Sigmoid colon (tissue), 7 donors: ENCODE measurements at places on chromosomes 12 and 14. TPM values are rescaled to one million over a fixed set of nuclear protein-coding genes. Genes with fewer than 3 reads are reported as not detected.

The AKAP6 gene
- 41.7 TPM for total RNA-seq

The ASB2 gene
- 124 TPM for total RNA-seq

The SIX6 gene
- not detected for total RNA-seq

The CELA1 gene
- total RNA-seq: not detected

The FERMT2 gene
- total RNA-seq: 314 TPM

The DLST gene
- total RNA-seq: 72.4 TPM

The SERPINA10 gene
- total RNA-seq: not detected

The ATP5F1B gene
- total RNA-seq: 487 TPM

The ANKS1B gene
- total RNA-seq: 41.7 TPM

DNA sequence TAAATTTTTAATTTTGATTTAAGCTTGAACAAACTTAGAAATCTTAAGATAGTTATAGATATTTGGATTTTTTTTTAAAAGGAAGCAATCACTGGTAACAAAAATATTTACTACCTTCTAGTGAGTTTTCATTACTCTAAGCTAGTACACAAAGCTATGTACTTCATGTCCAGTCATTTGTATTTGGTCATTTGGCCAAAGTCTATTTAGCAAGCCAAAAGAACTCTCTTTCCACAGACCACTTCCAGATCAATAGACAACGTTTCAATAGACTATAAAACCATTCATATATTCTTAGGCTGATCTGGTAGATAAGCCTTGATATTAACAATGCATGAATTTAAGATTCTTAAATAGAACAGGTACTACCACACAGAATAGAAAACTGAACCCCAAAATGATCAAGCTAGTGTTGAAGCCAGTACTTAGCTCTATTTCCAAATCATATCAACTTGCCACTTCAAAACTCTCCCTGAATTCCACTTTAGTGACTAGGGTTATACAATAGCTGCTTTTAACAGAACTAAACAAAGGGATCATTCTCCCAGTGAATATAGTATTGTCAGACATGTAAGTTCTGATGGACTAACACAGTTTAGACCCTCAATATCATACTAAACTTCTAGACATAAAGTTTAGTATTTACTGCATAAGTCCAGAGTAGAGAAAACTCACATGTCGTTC, 21.7 kb downstream of the CAPRIN2 start:
- no peak overlapping the region for H3K27ac ChIP-seq
- H3K27me3 ChIP-seq: no peaks in the 10 kb centered on the region
- H3K36me3 ChIP-seq: no peaks in the 10 kb centered on the region

GRCh38 chr14:92135269-92135668, 13.5 kb downstream of the CPSF2 start:
- H3K27ac ChIP-seq: no peak overlapping the region
- peaks cover 28% of the 10 kb centered on the region for H3K36me3 ChIP-seq
- DNase-seq: no peak
- no peak overlapping the region for H3K4me3 ChIP-seq
- no peaks in the 10 kb centered on the region for H3K27me3 ChIP-seq

DNA sequence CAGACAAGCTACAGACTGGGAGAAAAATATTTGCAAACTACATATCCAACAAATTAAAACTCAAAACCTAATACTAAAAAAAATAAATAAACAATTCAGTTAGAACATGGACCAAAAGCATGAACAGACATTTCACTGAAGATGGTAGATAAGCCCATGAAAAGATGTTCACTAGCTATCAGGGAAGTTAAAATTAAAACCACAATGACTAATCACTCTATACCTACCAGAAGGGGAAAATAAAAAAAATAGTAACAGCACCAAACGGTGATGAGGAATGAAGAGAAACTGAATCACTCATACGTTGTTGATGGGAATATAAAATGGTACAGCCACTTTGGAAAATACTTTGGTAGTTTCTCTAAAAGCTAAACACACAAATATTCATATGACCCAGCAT, 31.1 kb upstream of the DHRS7 start:
- no peaks in the 10 kb centered on the region for H3K27me3 ChIP-seq
- no peak overlapping the region for H3K4me3 ChIP-seq
- no peak overlapping the region for H3K27ac ChIP-seq
- no peaks in the 10 kb centered on the region for H3K4me1 ChIP-seq
- DNase-seq: no peak

GRCh38 chr14:84432676-84433075, 1097.3 kb upstream of the FLRT2 start:
- H3K27me3 ChIP-seq: no peaks in the 10 kb centered on the region
- no peak overlapping the region for H3K4me3 ChIP-seq
- no peaks in the 10 kb centered on the region for H3K4me1 ChIP-seq
- no peak overlapping the region for H3K27ac ChIP-seq

- no peaks in the 10 kb centered on the region for H3K36me3 ChIP-seq
- DNase-seq: peak; percentile 94
- peak within 1 kb of the TSS; percentile 83 for H3K27ac ChIP-seq
- no peaks in the 10 kb centered on the region for H3K27me3 ChIP-seq
- H3K4me3 ChIP-seq: peak within 1 kb of the TSS; percentile 90
Measured at GRCh38 chr12:6914246-6914946, at the start of gene ENO2. Gene ENO2 (plus strand): TSS chr12:6914580. CDS start chr12:6915833, 1,253 bp downstream.

DNA sequence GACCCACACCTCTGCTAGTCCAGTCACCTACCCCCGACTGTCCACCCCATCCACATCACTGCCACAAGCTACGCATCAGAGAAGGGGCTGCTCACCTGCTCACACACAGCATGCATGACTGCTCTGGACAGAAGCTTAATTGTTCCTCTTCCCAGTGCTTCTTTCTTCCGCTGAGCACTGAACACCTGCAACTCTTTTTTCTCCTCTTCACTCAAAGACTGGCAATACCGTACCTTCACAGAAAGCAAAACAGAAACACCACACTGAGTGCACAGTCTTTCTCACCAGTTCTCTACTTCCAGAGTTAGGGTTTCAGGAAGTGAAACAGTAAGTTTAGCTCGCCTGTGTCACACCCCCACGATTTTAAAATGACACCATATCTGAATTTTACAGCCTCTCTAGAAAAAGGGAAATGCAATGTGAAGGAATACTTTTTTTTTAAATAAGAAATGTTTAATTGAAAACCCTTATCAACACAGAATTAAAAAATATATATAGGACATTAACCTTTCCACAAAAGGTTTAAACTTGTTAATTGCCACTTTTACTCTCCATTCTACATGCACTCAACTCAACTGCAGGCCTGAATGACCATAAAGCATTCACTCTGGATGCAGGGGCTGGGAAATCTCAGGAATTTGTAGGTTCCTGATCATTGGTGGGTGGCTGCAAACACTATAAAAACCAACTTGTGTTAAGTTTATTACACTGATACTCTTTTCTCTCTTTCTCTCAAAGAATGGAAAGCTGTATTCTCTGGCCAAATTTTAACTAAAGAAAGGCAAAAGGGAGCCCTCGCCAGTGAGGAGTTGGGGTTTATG, 120.0 kb downstream of the PRICKLE1 start:
- H3K27ac ChIP-seq: no peak overlapping the region
- H3K27me3 ChIP-seq: no peaks in the 10 kb centered on the region
- DNase-seq: no peak

- no peak overlapping the region for H3K27ac ChIP-seq
- H3K4me1 ChIP-seq: no peaks in the 10 kb centered on the region
- DNase-seq: no peak
Measured at GRCh38 chr14:89669193-89669592, 252.2 kb upstream of the FOXN3 start.

DNA sequence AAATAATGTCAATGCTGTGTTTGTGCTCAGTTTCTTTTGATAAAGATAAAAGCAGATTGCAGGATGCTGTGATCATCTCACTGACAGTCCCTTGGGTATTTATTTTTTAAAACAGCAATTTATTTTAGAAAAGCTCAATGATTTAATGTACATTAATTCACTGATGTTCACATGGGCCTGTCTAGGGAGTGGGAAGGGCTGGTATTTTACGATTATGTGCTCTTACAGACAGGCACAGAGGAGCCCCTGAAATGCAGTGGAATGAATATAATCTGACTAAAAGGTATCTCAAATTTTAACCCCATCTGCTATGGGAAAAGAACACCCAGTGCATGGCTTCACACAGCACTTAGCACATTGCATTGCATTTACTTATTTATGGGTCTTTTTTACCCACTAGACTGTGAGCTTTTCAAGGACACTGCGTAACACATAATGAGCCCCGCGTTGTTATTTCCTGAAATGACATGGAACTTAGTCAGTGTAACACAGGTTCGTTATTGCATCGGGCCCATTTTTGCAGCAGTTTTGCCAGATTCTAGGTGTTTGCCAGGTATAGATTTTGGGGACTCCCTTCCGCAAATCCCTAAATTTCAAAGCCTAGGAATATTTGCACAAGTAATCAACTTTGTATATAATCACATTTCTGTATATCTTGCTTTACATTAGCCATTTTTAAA, 425.3 kb upstream of the FBXO33 start:
- H3K27ac ChIP-seq: no peak overlapping the region
- no peak overlapping the region for H3K4me3 ChIP-seq
- no peak for DNase-seq
- H3K36me3 ChIP-seq: no peaks in the 10 kb centered on the region

GRCh38 chr14:86858031-86858430, 1135.0 kb downstream of the GALC start:
- no peak for DNase-seq
- H3K27ac ChIP-seq: no peak overlapping the region
- no peaks in the 10 kb centered on the region for H3K36me3 ChIP-seq
- no peak overlapping the region for H3K4me3 ChIP-seq
- H3K27me3 ChIP-seq: no peaks in the 10 kb centered on the region

DNA sequence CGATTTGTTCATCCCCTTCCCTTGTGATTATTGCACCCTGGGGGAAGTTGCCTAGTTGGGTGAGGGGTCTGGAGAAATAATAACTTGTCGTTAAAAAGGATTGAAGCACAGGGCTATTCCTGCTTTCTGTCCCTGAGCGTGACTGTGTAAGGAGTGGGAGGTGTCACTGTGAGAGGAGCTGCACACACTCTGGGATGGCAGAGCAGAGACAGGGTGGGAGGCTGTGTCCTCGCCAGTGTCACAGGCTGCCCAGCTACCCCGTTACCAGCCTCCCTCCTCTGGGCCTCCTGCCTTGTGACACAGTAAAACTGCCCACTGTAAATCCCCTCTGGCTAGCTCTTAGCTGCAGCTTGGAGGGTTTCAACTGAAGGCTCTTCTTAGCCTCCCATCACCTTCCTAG, 460.6 kb downstream of the AACS start:
- H3K27ac ChIP-seq: no peak overlapping the region
- DNase-seq: no peak
- no peaks in the 10 kb centered on the region for H3K36me3 ChIP-seq
- no peak overlapping the region for H3K4me3 ChIP-seq

DNA sequence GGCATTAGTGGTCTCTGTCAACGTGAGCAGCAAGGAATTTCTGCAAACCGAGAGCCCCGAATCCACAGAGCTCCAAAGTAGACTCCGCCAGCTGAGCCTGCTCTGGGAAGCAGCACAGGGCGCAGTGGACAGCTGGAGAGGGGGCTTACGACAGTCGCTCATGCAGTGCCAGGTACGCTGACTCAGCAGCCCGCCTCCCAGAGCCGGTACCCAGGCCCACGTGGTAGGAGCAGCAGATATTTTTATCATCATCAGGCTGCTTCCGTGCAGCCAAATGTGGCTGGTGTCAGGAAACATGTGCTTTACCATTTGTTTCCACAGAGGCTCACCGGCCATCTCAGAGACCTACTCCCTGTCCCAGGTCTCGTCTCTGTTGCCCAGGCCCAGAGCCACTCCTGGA, 73.7 kb downstream of the ESR2 start:
- DNase-seq: peak; percentile 79
- H3K4me1 ChIP-seq: peaks cover 4% of the 10 kb centered on the region
- no peak overlapping the region for H3K4me3 ChIP-seq
- H3K36me3 ChIP-seq: peaks cover 11% of the 10 kb centered on the region
- no peak overlapping the region for H3K27ac ChIP-seq

GRCh38 chr12:50174971-50175715, 8.0 kb upstream of the CERS5 start:
- H3K4me3 ChIP-seq: no peak overlapping the region
- H3K27me3 ChIP-seq: no peaks in the 10 kb centered on the region
- DNase-seq: no peak
- H3K27ac ChIP-seq: no peak overlapping the region
- peaks cover 14% of the 10 kb centered on the region for H3K36me3 ChIP-seq

DNA sequence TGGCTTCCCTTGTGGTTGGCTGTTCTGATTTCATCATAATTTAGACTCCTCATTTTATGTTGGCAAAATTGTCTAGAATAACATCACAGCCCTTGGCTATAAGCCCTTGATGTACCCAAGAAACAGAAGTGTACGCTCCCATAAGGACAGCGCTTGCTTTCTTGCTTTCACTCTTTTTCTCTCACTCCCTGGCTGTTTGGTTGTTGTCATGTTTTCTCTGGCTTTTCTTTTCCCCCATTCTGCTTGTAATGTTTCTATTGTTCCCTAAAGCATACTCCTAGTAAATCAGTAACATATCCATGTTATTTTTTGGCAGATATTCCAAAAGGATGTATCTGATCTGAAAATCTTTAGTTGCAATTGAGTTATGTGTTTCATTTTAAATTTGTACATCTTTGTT, 530.5 kb downstream of the NOVA1 start:
- no peak overlapping the region for H3K27ac ChIP-seq
- H3K36me3 ChIP-seq: no peaks in the 10 kb centered on the region
- H3K4me1 ChIP-seq: no peaks in the 10 kb centered on the region

- H3K36me3 ChIP-seq: peaks cover 8% of the 10 kb centered on the region
- DNase-seq: peak; percentile 66
- H3K4me3 ChIP-seq: no peak overlapping the region
Measured at GRCh38 chr14:76772300-76773187, 11.3 kb downstream of the VASH1 start.
